IMR-90 (cell line): ENCODE measurements at places on chromosomes 3 and 15. TPM values are rescaled to one million over a fixed set of nuclear protein-coding genes. Genes with fewer than 3 reads are reported as not detected.

DNA sequence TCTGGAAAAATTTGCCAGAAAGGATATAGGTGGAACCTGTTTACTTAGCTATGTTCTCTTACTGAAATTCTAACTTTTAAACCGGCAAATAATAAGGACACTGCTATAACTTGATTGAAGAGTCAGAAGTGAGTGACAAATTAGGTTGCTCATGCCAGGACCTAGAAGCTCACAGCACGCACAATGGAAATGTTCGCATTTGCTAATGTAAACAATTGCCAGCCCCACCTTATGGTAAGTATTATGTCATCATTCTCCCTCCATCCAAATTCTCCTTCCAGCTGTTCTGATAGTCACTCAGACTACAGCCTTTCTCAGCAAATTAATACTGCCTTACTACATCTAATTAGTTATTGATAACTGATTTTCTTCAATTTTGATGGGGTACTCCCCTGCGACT, 4.8 kb upstream of the STXBP5L start:
- no peak for DNase-seq

DNA sequence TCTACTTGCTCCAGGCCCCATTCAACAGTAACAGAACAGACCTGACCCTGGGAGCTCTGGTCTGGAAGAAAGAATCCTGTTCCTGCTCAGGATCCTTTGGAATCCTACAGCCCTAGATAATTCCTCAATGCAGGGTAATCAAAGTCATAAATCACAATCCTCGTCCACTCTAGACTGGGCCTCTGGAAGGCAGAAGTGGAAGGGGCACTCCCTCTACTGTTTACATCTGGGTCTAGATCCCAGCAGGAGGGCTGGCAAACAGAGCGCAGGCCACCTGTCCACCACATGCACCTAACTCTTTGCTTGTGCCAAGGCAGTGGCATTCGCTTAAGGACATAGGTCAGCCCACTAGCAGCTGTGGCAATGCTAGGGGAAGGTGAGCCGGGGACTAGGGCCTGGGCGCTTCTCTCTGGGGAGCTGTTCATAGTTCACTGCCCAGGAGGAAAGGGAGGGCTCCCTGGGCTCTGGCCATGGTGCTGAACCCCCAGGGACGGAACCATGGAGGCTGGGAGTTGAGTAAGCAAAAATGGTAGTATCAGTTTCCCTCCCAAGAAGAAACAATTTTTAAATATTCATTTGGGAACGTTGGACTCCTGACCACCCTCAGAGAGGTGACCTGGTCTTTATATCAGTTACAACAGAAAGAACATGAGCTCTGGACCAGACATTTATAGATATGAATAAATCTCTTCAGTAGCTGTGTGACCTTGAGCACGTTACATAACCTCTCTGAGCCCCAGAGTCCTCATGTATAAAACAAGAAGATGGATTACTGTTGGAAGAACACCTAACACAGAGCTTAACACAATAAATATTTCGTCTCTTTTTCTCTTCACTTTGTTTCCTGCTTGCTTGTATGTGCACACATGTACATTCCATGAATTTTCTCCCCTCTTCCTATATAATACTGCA, 90.2 kb downstream of the NTRK3 start:
- DNase-seq: no peak

DNA sequence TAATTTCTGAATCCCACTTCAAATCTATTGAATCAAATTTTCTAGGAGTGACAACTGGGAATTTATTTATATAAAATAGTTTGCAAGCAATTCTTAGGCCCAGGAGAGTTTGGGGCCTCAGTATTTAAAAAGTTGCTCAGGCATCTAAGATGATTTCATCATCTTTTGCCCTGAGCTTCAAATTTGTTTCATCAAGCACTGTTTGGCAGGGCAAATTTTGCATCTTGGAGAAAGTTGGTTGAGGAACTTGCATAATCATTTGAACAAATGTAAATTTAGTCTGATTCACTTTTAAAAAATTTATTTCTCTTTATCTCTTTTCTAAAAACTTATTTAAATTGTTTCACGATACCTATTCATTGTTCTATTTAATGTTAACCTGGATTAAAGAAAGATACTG, 702.8 kb downstream of the SI start:
- DNase-seq: no peak

GRCh38 chr3:194767446-194768207, 81.9 kb downstream of the FAM43A start:
- DNase-seq: no peak

DNA sequence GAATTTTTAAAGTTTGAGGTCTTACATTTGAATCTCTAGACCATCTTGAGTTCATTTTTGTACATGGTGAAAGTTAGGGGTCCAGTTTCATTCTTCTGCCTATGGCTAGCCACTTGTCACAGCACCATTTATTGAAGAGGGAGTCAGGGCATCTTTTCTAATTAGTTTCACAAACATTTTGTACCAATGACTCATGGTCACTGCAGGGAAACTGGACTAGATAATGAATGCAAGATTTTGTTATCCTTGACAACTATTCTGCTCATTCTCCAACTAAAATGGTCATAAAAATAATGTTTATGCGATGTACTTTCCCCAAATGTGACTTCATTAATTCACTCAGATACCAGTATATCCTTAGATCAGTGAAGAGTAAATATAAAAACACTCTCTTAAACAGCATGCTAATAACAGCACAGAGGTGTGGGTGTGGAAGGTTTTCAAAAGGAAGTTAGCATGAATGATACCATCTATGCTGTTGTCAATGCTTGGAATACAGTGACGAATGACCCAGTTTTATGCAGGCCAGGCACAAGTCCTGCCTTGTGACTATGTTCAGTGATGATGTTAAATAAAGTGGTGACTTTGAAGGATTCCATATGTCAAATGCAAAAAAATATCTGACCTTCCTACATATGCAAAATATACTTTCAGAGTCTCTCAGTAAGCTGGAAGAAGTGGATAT, 314.9 kb upstream of the TMCO5A start:
- DNase-seq: no peak

DNA sequence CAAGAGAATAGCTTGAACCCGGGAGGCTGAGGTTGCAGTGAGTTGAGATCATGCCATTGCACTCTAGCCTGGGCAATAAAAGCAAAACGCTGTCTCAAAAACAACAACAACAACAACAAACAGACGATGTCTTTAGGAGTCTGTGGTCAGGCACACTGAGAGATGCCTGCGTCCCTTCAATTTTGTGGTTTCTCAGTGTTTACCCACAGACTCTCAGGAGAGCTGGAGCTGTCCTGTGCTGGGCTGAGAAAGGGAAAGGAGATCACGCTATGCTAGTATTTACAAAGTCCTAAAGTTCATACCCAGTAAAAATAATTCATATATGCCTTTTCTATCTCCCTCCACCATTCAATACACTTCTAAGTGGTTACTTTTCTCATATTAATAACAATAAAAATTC, 6.3 kb downstream of the LAMP3 start:
- DNase-seq: no peak

- no peak for DNase-seq
Observed at GRCh38 chr3:116030131-116030850, 407.0 kb downstream of the GAP43 start.

Gene PRICKLE2
- total RNA-seq: 14.2 and 16.7 TPM in 2 replicates

Gene PPP1R14D
- not detected in 2 replicates for total RNA-seq

Gene CCDC80
- 387 and 406 TPM in 2 replicates for total RNA-seq

Gene SATB1
- total RNA-seq: 5.3 and 7.5 TPM in 2 replicates
